ENCODE measurements at places on chromosomes 4 and X.

DNA sequence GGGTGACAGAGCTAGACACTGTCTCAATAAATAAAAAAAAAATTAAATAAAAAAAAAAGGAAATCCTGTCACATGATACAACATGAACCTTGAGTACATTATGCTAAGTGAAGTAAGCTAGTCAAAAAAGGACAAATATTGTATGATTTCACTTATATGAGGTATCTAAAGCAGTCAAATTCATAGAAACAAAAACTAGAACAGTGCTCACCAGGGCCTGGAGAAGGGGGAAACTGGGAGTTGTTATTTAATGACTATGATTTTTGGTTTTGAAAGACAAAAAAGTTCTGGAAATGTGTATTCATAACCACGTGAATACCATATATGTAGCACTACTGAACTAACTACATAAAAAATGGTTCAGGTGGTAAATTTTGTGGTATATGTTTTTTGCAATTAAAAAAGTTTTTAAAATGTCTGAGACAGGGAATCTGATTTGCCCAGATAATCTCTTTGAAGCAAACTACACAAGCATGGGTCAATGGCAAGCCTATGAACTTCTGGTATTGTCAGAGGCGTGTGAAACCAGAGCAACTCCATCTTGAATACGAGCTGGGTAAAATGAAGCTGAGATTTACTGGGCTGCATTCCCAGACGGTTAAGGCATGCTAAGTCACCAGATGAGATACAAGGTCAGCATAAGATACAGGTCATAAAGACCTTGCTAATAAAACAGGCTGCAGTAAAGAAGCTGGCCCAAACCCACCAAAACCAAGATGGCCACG is 42.3 kb downstream of the ANAPC10 start:
- no peak for DNase-seq

GRCh38 chr4:113383111-113383785 is 333.8 kb downstream of the ANK2 start:
- no peak for DNase-seq

DNA sequence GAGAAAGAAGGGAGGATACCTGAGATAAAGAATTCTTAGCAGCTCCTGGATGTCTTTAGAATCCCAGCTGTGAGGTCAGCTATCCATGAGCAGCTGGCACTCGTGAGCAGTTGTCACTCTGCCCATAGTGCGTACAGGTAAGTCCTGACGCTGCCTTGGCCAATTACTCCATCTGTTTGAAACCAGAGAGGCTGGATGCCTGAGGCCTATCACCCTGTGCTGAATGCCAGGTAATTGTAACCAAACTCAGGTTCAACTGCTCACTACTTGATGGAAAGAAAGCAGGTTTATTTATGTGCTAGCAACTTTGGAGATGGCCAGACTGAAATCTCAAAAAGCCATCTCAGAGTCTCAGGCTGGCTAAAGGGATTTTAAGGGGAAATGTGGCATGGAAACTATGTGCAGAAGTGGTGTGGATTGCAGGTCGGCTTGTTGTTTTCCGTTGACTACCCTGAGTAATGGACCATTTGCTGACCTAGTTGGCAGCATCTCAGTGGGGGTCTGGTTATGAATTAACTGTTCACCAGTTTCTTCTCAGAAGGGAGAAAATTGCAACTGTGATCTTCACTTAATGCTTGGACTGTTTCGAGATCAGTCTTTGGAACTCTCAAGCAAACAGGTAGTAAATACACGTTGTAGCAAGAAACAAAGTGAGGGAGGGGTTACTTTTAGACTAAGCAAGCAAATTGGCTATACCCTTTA is 1614.0 kb upstream of the PCDH10 start:
- DNase-seq = no peak

DNA sequence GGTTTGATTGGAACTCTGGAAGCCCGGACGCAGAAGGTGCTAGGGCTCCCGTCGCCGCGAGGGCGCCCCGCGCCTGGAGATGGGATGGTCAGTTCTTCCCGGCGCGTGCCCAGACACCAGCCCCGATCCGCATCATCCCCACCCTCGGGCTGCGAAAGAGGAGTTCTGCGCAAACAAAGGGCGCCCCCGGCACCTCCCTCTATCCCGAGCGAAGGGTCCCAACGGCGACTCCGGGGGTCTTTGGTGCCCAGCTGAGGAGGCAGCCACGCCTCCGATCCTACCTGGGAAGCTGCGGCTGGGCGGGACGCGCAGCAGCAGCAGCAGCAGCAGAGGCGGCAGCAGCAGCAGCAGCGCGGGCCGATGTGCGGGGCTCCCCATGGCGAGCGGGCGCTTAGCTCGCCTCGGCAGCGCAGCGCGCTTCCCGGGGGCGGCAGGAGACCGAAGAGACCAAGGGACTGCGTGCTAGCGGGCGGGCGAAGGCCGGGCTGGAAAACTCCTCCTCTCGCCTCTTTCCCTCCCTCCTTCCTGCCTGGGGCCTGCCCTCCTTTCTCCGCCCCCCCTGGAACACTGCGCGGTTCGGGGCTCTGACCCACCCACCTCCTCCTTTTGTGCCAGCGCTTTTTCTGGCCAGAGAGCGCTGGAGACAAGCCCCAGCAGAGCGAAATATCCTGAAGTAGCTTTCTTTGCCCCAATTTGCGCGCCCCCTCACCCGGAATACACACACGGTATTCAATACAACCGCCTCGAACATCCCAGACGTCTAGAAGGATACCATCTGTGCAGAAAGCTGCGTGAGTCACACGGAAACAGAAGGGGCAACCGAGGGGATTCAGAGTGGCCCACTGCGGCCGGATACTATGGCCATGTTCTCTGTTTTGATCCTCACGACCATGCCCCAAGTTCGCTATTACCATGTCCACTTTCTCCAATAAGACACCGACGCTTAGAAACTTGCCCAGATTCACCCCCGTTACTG is at the start of gene SRPX:
TSS of gene SRPX (minus strand) at position 457 of the 976 bp plus-strand sequence. CDS start at position 378, 79 bp downstream.
- DNase-seq = peak; percentile 23

- no peak for DNase-seq
Measured at GRCh38 chr4:146790515-146790914, 151.8 kb downstream of the POU4F2 start.

DNA sequence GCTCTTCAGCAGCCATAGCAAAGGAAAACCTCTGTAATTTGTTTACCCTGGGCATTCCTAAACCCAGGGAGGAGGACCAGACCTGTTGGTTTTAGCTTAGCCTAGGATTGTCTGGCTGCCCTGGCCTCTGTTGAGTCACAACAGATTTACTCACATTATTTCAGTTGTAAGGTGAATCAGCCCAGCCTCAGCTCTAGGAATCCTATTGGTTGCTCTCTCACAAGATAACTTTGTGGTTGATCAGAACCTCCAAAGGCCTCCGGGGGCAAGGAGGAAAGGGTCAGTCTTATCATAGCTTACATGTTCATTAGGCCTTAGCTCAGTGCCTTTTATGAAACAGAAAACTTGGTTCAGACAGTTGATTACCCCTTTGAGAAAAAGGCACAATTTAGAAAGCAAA is 41.0 kb downstream of the PDK3 start:
- DNase-seq = no peak

GRCh38 chr4:148686449-148686848 is 244.2 kb upstream of the NR3C2 start:
- DNase-seq = no peak

GRCh38 chr4:147303174-147303872 is 177.6 kb upstream of the EDNRA start:
- DNase-seq = no peak

DNA sequence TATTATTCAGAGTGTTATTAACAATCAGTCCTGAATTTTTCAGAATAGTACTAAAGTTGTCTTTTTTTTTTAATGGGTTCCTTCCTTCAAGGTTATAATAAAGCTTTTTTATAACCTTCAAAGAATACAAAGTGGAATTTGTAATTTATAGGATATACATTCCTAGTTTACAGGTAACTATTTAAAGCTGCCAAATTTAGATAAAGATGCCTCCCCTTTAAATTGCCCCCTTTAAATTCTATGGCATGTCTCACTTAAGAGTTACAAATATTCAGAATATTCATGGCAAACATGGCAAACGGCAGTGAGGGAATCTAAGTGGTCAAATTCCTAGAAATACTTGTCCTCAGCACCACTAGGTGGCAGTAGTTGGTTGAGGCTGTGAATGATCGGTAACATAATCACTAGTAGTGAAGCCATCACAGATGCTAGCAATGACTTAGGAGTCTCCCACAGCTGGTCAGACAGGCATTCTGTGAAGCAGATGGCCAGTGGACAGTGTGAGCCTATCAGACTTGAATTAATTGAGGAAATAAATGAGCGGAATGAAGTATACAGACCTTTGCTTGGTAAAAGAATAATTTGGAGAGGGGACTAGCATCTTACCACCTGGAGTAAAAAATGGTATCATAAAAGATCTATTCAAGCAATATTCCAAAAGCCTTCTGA is 86.4 kb downstream of the CBR4 start:
- peak; percentile 85 for DNase-seq

DNA sequence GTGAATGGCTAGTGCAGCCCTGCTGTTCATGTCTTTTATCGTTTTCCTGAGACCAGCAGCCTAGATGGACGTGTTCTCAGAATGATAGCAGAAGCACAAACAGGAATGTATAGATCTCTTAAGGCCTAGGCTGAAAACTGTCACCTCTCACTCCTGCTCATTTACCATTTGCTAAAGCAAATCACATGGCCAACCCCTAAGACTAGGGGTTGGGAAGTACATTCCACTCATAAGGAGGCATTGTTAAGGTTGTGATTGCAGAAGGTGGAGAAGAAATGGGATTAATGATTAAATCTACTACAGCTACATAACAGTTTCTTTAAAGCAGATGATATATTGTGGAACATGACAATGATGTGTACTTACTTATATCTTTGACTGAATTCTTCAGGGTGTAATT is 536.8 kb upstream of the FTHL17 start:
- no peak for DNase-seq

DNA sequence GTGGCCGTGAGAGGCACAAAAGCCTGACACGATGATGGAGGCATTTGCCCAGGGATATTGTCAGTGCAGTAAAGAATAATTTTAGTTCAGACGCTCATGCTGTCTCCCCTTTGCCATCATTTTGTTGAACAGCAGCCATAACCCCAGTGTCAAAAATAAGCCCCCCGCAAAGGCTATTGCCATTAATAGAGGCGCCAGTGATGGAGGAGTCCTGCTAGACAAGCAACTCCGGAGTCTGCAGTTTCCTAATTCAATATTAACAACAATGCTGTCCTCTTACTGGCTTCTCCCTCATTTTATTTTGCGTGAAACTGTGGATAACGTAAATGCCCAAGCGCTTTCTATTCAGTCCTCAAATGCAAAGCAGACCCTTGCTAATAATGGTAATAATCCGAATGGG is 603 bp upstream of the SMS start:
- no peak for DNase-seq

GRCh38 chrX:21524008-21524407 is 134.1 kb downstream of the KLHL34 start:
- no peak for DNase-seq

- no peak for DNase-seq
Measured at GRCh38 chr4:172042714-172043114, 229.5 kb downstream of the GALNTL6 start.

DNA sequence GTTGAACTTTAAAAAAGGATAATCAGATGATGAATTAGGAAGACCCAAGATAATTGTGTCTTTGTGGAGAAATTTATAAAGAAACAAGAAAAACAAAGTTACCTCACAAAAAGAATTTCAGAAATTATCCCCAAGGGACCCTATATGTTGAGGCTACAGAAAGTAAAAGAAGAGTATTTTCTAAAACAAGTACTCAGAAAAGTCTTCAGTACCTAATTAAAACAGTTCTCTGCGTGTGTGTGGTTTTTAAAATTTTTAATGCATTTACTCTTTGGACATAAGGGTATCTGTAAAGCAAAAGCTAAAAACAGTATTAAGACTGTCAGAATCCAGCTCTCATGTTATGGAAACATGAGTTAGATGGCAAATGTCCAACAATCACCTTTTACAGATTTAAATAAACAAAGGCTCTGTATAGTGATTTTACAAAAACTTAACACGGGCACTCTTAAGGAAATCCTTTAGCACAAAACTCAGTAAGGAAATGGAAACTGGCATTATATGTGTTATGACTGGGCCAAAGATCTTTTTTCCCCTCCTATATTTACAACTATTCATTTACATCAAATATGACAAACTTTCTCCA is 187.5 kb downstream of the NSUN7 start:
- DNase-seq = no peak

DNA sequence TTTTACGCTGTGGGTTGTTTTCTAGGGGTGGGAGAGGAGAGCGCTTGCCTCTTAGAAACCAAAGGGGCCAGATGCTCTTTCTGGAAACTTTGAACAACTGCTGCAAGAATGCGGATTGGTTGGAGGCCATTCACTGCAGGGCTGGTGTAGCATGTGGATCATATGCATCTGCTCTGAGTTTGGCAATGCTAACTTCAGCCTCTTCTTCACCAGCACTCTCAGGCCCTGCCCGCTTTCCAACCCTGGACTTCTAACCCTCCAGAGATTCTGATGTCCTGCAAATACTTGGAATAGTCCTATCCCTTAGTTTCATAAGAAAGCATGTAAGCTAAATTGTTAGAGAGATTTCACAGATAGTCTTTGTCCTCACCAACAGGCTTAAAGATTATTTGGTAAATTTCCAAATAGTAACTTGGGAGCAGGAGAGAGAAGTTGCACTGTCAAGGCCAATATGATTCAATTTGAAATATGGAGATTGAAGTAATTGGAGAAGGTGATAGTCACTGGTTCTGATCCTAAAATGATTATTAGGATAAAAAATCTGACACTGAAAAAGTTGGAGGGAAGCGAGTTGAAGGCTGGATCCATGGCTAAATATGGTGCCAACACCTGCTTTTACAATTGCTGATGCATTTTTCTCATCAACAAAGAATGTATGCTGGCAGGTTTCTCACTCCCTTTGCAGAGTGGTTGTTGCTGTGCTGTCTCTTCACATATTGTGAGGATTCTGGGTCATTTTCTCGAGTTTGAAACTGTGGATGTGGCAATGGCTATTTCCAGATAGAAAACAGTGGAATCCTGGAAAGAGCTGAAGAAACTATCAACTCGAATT is 210.4 kb downstream of the PTTG2 start:
- DNase-seq = no peak

DNA sequence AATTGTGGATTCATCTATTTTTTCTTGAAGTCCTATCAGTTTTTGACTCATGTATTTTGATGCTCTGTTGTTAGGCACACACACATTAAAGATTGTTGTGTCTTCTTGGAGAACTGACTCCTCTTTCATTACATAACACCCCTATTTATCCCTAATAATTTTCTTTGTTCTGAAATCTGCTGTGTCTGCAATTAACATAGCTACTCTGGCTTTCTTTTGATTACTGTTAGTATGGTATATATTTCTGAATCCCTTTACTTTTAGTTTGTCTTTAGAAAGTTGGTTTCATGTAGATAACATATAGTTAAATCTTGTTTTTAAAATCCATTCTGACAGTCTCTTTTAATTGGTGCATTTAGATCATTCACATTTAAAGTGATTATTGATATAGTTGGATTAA is 5.1 kb upstream of the PJA1 start:
- DNase-seq = no peak

GRCh38 chrX:27680726-27681125 is 90.6 kb downstream of the DCAF8L2 start:
- no peak for DNase-seq

GRCh38 chr4:40471923-40472322 is 136.8 kb downstream of the CHRNA9 start:
- no peak for DNase-seq

- no peak for DNase-seq
Measured at GRCh38 chr4:83259586-83259985, 25.0 kb downstream of the COQ2 start.

- no peak for DNase-seq
Measured at GRCh38 chr4:173912384-173912783, 371.1 kb downstream of the FBXO8 start.
